ENCODE measurements at places on chromosomes 13 and 19. TPM values are rescaled to one million over a fixed set of nuclear protein-coding genes. Genes with fewer than 3 reads are reported as not detected.
A peak's percentile ranks its signal among the peaks of the same experiment; 100 is the strongest.

GRCh38 chr13:113371061-113371460 lies 7.1 kb upstream of the GRTP1 start:
- DNase-seq = peak; percentile 37

DNA sequence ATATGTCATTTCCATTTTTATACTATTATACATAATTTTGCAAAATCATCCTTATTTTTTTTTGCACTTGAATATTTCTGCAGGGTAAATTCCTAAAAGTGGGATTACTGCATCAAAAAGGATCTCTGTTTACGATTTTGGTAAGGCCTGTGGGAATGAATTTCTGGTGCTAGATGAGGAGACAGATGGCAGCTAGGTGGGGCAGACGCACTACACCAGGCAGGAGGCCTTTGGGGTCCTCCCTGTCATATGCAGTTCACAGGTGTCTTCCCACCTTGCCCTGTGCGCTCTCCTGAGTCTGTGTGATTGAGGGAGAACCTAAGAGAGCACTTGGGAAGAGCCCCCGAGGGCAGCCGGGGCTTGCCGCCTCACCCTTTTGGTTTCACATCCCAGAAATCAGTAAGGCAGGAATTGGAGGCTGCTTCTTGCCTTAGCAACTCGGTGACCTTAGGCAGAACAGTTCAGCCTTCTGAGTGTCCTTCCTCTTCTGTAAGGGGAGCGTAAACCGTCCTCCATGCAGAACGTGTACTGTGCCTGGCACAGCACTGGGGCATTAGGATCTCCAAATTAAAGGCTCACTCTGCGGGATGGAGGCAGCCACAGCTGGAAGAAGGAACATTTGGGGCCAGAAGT lies 13.4 kb upstream of the GJB2 start:
- no peak for DNase-seq

FUT1 gene
- 0.49 TPM for total RNA-seq

GRCh38 chr19:14135985-14136508 lies 342 bp downstream of the ASF1B start:
- DNase-seq = no peak

GRCh38 chr13:21548577-21548976 lies 55.4 kb downstream of the MICU2 start:
- DNase-seq = no peak

DNA sequence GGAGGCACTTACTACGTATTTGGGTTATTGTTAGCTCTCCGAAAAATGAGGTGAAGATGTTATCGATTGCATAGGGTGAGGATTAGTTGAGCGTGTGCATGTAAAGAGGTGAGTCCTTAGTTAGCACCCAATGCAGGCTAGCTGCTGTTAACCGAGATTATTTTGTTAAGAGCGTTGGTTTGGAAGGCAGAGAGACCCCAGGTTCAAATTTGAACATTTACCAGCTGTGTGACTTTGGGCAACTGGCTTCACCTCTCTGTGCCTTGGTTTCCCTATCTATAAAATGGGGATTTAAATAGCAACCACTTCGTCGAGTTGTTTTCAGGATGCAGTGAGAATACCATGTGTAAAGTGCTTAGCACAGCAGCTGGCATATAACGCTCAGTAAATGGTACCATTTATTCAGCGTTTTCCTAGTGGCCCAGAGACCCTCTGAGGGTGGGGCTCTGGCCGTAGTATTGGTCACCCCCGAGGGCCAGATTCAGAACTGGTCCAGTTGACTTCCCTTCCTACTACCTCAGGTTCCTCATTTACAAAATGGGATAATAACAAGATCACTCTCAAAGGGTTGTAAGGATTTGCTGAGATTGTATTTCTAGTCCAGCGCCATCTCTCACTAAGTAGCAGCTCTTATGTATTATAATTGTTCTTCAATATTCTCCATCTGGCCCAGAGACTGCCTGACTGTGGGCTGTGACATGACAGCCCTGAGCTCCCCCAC lies 887 bp downstream of the SIPA1L3 start:
- no peak for DNase-seq

ZNF443 gene
- 5.6 TPM for total RNA-seq

ZNF541 gene
- total RNA-seq = 1.7 TPM

DNA sequence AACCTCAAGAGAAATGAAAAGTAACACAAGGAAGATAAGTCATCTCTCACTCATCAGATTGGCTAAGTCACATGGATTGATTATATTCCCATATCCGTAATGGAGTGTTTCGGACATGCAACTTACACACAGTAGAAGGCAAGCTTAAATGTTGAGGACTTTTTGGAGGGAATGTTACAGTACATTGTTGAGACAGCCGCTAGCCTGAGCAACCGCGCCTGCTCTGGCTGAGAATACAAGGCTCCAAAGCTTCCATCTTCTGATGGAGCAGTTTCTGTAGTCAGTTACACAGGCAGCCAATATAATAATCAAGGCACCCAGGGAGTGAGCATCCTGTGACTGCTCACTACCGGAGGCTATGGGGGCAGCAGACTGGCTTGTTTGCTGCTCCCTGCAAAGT lies 1.0 kb upstream of the CRYL1 start:
- no peak for DNase-seq

AXL gene
- total RNA-seq = 108 TPM

GRCh38 chr13:95233026-95233635 lies 68.1 kb downstream of the ABCC4 start:
- no peak for DNase-seq

FGF14 gene
- total RNA-seq = 1.2 TPM

GRCh38 chr13:51416107-51416506 lies 36.7 kb downstream of the INTS6 start:
- no peak for DNase-seq

TNNT1 gene
- 2.2 TPM for total RNA-seq

- DNase-seq = no peak
These were observed 109.0 kb downstream of the TNFRSF19 start for GRCh38 chr13:23679220-23679619.

DNA sequence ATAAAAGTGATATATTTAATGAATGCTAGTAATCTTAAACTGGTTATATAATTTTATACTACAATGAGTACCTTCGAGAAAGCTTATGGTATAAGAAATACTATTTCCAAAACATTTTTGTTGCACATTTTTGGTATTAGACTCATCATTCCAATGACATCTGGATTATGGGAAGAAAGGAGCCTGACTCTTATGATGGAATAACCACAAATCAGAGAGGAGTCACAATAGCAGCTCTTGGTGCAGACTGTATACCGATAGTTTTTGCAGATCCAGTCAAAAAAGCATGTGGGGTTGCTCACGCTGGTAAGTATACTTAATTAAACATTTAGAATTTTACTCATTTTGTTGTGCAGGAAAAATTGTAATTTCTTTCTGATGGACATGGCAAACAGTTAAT lies 3.9 kb downstream of the LACC1 start:
- DNase-seq = no peak

- DNase-seq = no peak
These were observed 173.9 kb downstream of the ZIC5 start for GRCh38 chr13:99797691-99798090.

GRCh38 chr19:40493778-40494177 lies 27.0 kb downstream of the SPTBN4 start:
- no peak for DNase-seq

GRCh38 chr13:54194233-54195024 lies 1165.8 kb downstream of the OLFM4 start:
- no peak for DNase-seq

ZNF112 gene
- 3.3 TPM for total RNA-seq

GRCh38 chr19:46410205-46411087 lies 2.9 kb downstream of the CCDC8 start:
- DNase-seq = no peak

DNA sequence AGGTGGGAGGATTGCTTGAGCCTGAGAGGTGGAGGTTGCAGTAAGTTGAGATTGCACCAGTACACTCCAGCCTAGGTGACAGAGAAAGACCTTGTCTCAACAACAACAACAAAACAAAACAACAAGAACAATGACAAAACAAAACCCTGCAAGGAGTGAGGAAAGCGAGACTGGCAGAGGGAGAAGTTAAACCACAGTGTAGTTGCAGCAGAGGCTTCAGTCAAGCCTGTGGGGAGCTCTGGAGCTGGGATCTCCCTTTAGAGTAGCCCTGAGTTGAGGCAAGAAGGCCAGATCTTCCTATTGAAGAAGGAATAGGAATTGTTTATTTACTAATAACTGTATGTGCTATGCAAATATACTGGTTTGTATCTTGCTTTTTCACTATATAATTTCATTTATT lies 25.3 kb upstream of the RNASEH2B start:
- no peak for DNase-seq

- peak; percentile 92 for DNase-seq
These were observed 3.1 kb upstream of the CTXN1 start for GRCh38 chr19:7928741-7929701.

LRG1 gene
- 0.36 TPM for total RNA-seq

GRCh38 chr13:34129436-34129835 lies 311.5 kb downstream of the RFC3 start:
- DNase-seq = no peak

DNA sequence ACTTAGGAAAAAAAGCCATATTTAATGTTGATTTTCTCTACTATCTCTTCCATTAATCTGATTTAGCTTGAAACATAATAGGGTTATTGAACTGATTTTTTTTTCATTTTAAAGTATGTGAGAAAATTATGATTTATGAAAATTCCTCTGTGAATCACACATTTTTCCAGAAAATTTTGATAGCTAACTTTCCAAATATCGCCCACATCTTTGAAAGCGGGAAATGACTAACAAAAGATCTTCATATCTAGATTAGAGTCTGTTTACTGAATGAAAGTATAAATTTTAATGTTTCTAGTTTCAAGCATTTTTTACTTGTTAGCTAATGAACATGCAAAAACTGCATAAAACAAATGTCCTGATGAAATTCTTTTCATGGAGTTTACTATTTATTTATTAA lies 97.4 kb downstream of the POSTN start:
- no peak for DNase-seq

DNA sequence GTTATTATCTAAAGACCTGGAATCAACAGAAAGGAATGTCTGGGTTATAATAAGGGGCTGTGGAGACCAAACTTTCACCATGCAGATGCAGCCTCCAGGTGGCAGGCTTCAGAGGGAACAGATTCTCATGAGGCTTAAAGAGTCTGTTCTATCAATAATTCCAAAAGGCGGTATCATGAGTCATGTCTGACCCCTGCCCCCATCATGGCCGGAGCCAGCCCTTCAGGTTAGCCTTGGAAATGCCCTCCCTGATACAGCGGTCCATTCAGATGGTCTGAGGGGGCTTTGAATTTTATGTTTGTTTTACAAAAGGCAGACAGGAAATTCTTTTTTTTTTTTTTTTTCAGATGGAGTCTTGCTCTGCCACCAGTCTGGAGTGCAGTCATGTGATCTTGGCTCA lies 21.7 kb upstream of the LAMP1 start:
- no peak for DNase-seq

GRCh38 chr13:46665633-46666482 lies 112.9 kb downstream of the LRCH1 start:
- no peak for DNase-seq

GRCh38 chr19:3725640-3726310 lies 17.6 kb downstream of the TJP3 start:
- no peak for DNase-seq

- no peak for DNase-seq
These were observed at the start of gene WDR88 for GRCh38 chr19:33132021-33132420. Gene WDR88 (plus strand): TSS chr19:33132114. CDS start chr19:33132170, 56 bp downstream.

GRCh38 chr13:21567714-21568113 lies 36.3 kb downstream of the MICU2 start:
- no peak for DNase-seq

- DNase-seq = no peak
These were observed 440.8 kb downstream of the TDRD3 start for GRCh38 chr13:60837806-60838205.

GRCh38 chr13:41199526-41199925 lies 5.2 kb upstream of the KBTBD7 start:
- no peak for DNase-seq

- no peak for DNase-seq
These were observed 927 bp downstream of the CHAMP1 start for GRCh38 chr13:114315074-114315785.

LRRC63 gene
- not detected for total RNA-seq

GRCh38 chr13:26540334-26540733 lies 17.1 kb upstream of the WASF3 start:
- no peak for DNase-seq

- DNase-seq = no peak
These were observed 7.1 kb upstream of the PNMA8A start for GRCh38 chr19:46478356-46478986.
